T-helper 2 cell (primary cell): ENCODE measurements at places on chromosomes 3 and 15.

- no peak for DNase-seq
Measured at GRCh38 chr3:33749546-33750210, 31.6 kb upstream of the CLASP2 start.

DNA sequence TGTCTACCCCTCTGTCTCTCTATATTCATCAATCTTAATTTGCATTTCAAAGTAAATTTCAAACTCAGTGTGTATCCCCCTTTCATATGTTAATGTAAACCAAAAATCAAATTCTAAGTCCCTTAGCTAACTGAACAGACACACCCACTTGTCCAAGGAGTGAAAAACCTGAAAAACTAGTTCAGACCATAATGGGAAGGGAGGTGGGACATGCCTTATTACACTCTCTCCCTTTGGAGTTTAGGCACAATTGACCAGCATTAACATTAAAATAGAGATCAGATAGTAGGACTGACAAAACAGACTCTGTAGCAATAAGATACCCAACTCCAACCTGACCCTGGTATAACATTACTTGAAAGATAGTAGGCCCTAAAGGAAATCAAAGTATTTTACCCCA is 247.7 kb upstream of the GADL1 start:
- DNase-seq = no peak

DNA sequence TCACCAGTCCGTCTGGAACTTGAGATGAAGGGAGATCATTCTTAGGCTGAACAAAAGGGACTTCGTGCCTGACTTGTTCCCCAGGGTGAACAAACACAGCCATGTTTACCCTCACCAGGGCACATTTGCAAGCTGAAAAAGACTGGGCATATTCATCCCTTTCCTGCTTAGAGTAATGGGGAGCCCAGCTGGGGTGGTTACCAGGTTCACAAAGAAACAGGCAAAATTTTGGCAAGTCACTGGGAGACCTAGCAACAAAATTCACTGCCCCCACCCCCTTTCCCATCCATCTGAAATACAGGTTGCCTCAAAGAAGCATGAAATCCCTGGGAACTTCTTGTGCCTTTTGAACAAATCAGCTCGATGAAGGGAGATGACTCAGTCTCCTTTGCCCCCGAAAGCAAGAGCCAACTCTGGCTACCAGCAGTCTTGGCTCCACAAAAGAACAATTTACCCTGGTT is 775.0 kb downstream of the SQOR start:
- no peak for DNase-seq

DNA sequence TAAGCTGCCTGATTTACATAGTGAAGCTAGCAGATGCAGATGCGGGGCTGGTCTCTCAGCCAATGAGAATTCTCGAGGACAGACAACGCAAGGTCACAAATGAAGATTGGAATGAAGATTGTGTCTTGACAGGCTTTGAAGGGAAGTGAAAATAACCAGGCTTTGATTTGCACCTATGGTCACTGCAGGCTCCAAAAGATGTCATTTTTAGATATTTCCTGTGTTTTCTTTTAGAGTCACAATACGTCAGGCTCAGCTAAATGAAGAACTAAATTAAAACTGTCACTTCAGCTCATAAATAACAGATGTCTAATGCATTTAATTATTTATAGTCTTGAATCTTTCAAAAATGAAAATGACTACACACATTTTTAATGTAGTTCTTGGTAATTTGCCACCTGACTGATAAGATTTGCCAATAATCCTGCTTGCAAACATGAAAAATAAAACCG is 99.5 kb downstream of the SQOR start:
- DNase-seq = no peak

DNA sequence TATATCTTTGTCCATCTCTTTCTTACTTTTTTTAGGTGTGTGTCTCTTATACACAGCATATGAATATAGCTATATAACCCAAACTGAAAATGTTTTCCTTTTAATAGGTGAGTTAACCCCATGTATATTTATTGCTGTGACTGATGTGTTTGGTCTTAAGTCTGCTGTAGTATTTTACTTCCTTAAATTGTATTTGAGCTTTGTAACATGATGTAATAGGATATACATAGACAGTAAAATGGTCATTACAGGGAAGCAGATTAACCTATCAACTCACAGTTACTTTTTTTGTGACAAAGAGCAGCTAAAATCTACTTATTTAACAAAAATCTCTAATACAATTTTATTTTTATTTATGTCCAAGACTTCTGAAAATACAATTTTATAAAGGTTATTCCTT is 51.8 kb upstream of the CDAN1 start:
- DNase-seq = no peak

- DNase-seq = no peak
Measured at GRCh38 chr3:10359761-10360161, 38.8 kb upstream of the SEC13 start.

DNA sequence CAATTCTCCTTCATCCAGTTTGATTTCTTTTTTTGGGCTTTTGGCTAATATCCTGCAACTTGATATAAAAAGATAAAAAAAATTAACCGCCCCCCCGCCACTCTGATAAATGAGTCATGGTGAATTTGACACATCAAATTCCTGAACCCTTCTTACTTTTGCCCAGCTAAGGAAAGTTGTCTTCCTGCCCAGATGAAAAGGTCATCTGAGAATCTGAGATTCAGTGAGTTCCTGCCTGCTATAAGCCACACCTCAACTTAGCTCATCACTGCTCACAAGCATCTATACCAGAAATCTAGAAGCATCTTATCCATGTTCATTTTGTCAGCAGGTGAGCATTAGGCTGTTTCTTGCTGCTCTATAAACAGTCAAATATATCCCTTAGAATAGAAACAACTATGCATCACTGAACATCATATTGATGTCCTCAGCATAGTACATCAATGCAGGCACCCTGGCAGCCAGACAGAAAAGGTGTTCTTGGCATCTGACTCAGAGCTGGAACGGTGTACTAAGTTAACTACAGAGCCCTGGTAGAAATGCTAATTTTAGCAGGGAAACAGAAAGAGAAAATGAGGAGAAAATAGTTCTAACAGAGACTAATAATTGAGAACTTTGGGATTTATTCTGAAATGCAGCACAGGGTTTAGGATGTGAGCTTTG is 77.1 kb downstream of the SEMA6D start:
- no peak for DNase-seq

DNA sequence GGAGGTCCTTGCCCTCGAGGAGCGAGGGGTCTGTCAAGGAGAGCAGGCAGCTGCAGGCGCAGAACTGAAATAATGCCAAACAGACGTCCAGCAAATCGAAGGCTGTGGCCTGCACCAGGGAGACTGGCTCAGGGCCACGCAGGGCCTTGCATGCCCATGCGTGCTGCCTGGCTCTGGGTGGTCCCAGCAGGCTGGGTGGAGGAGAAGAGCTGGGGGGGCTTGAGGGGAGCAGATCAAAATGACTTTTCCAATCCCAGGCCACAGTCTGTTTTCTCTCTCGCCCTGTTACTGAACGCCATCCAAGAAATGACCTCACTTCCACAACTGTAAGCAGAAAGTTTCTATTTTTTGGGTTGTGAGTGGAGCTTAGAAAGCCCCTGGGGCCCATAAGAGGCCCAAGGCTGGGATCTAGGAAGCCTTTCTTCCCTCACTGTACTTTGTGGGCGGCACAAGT is 96.9 kb upstream of the RPL32 start:
- DNase-seq = no peak

GRCh38 chr3:35224565-35225295 is 414.6 kb upstream of the ARPP21 start:
- no peak for DNase-seq

DNA sequence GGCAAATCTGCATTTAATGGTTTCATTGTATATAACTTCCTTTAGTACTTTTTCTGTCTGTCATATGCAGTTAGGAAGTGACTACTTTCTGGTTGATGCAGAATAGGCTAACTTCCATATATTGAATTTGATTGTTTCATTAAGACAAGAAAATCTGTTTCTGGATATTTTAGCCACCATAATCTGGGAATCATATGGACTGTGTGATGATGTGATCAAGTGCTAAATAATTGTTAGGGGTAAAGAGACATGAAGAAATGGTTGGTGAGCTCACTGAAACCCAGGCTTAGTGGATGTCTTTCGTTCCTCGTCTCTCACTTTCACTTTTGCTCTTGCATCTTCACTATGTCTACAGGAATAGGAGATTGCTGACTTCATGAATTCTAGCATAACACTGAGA is 3.5 kb upstream of the MNS1 start:
- DNase-seq = no peak

DNA sequence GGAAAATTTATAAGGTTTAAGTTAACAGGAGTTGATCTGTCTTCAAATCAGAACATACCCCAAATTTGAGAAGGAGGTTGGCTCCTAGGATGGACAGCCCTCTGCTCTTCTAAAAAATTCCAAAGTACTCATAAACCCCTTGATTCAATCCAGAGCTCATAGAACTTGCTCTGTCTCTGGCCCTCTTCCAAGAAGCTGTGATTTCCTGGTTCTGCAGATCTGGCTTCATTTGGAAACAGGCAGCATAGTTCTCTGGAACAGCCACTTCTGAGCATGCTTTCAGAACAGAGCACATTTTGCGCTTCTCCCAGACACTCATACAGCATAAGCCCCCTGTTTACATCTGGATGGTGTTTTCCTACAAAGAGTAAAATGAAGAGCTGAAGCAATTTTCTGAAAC is 96.7 kb downstream of the KBTBD8 start:
- no peak for DNase-seq

DNA sequence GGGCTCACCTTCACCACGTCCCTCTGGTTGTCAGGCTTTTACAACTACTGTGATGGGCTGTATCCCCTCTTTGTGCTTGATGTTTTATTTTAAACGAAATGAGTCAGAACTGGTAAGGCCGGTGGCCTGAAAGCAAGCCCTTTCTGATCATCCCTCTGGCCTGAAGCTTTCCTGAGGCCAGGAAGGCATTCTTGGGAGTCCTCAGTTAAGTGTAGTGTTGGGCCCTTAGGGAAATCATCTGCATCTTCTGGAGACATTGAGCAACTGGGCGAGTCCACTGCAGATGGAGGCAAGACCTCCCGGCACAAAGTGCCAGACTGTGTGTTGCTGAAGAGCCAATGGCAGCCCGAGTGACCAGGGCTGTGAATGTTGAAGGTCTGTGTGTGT is 33.0 kb upstream of the AMOTL2 start:
- no peak for DNase-seq

DNA sequence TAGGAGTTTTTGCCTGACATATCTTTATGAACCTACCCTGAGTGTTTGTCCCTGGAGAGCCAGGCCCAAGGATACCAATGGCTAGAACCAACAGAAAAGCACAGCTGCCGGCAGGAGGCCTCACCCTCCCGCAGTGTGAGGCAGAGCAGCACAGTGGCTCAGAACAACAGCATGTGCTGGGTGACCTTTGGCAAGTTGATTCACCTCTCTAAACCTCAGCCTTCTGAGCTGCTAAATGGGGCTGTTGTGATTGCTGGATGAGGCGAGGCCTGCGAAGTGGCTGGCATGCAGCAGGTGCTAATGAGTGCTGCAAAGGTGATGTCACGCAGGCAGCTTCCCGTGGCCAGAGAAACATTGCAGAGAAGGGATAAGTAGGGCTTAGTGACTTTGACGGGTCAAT is 23.3 kb downstream of the IDH2 start:
- no peak for DNase-seq

- no peak for DNase-seq
Measured at GRCh38 chr3:166462891-166463470, 625.8 kb upstream of the BCHE start.

- no peak for DNase-seq
Measured at GRCh38 chr3:31925271-31925630, 55.8 kb downstream of the OSBPL10 start.

GRCh38 chr15:100944244-100944895 is 25.2 kb downstream of the LRRK1 start:
- no peak for DNase-seq

- no peak for DNase-seq
Measured at GRCh38 chr15:51185213-51186159, 90.8 kb upstream of the TNFAIP8L3 start.

DNA sequence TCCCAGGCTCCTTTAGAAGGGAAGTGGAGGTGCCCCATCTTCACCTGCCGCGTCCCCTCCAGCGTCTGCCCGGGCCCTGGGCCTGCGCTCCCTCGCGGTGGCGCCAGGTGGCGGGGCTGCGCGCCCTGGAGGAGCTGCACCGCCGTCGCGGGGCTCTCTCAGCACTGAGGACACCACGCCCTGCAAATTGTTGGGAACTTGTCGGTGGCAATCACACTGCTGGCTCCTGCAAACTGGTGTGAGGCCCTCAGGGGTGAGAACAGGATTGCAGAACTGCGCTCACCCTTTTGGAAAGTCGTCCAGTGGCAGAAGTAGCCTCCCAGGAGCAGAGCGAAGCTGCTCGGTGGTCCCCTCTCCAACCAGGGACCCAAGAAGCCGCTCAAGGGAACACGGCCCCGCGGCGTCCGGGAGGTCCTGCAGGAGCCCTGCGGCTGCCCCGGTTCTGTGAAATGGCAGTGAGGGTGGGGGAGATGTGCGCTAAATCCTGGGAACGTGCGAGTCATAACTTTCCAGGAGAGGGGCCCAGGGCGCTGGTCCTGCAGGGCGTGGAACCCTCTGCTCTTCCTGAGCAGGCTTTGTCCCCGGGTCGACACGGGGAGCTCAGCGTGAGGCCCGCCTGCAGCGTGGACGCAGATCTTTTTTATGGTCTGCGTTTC is 995 bp upstream of the LRRK1 start:
- DNase-seq = peak; percentile 52

- DNase-seq = no peak
Measured at GRCh38 chr3:52306978-52307377, 9.1 kb upstream of the DNAH1 start.

DNA sequence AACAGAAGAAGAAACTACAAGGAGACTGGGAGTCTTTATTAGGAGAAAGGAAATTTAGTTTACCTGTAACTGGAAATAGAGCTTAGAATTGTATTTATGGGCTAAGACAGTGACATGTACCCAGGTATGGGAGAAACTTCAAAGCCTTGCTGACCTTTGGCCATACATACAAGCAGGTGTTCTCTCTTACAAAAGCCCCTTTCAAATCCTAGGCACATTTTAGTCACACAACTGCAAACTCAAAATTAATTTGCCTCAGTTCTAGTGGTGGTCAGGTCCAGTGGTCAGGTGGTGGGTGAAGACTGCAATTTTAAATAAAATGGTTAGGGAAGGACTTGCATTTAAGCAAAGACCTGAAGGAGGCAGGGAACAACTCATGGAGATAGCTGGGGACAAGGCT is 30.4 kb downstream of the GATM start:
- no peak for DNase-seq

DNA sequence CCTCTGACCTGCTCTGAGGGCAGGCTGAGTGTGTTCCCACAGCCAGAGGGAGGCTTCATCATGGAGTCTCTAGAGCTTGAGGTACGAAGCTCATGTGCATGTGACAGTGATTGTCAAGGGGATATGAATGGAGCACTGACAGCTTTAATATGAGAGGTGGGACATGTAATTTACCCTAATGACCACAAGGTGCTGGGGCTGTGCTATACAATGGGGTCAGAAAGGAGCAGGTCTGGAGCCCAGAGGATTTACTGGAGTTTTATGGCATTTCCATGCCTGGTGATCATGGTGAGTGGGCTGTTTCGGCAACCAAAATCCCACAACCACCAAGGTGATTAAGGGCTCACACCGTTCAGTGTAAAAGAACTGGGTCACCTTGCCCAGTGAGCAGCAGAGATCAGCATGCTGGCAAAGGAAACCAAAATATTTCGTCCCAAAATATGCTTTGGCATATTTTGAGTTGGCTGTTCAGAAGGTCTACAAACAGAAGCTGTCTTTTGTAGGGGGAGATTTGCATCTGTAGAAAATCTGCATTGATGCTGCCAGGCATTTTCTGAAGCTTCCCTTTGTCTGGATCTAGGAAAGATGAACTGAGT is 40.1 kb upstream of the RASGRF1 start:
- no peak for DNase-seq

GRCh38 chr15:70093070-70093469 is 4.6 kb downstream of the TLE3 start:
- DNase-seq = no peak
